ENCODE measurements at places on chromosomes 3 and 15.

- no peak for DNase-seq
These were observed 31.9 kb downstream of the SUSD5 start for GRCh38 chr3:33186524-33187367.

DNA sequence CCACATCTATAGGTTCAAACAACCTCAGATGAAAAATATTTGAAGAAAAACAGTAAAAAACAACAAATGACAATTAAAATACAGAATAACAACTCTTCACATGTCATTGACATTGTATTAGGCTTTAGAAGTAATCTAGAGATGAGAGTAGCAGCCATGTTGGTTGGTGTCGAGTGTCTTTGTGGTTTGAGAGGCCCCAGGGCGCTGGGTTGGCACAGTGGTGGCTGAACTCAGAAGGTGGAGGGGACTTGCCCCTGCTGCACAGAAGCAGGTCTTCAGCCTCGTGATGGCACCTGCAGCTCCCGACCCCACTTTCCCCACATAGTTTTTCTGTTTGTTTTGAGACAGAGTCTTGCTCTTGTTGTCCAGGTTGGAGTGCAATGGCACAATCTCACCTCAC, 187.2 kb downstream of the OSBPL10 start:
- no peak for DNase-seq

DNA sequence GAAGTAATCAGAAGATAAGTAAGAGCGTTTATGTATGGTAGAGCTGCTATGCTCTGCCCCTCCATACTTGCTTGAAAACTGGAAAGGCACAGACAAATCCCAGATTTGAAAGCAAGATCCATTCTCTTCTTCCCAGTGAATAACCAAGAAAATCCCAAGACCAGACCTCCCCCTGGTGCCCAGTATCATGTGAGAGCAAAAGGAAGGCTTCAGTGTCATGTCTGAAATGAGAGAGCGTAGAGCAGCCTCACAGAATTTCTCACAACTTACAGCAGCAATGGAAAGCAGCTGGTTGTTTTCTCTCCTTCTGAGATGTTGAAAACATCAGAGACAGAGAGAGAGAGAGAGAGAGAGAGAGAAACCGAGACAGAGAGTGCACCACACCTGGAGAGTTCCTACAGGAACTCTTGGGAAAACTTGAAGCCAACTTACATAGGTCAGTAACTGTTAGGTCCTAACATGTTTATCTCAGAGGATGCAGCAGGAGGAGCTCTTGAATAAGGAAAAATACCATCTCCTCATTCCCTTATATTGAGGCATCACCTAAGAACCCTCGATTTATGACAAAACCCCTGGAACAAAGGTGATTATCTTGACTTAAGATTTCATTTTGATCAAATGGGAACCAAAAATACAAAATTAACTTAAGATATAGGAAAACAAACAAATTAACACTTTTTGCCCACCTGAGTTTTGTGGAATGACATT, 273.3 kb downstream of the NSUN3 start:
- DNase-seq = peak; percentile 26

- DNase-seq = peak; percentile 84
These were observed 10.0 kb downstream of the RPLP1 start for GRCh38 chr15:69462493-69463181.

DNA sequence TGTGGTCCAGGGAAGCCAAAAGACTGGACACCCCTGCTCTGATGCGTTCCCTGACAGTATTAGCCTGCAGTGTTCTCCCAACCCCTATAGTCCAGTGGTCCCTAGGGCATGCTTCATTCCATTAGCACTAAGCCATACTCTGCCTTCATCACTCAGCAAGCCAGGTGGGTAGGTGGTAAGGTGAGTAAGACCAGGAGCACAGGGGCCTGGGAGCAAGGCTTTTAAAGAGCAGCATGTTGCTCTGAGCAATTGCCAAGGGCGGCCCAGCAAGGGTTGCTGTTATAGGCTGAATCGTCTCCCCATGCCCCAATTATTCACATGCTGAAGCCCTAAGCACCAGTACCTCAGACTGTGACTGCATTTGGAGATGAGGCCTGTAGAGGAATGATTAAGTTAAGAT, 11.0 kb downstream of the CXCR6 start:
- no peak for DNase-seq

GRCh38 chr3:56190771-56191305, 277.4 kb downstream of the ERC2 start:
- DNase-seq = no peak

GRCh38 chr3:144361002-144361401, 389.4 kb downstream of the DIPK2A start:
- no peak for DNase-seq

GRCh38 chr3:24388611-24389010, 106.0 kb downstream of the THRB start:
- no peak for DNase-seq

DNA sequence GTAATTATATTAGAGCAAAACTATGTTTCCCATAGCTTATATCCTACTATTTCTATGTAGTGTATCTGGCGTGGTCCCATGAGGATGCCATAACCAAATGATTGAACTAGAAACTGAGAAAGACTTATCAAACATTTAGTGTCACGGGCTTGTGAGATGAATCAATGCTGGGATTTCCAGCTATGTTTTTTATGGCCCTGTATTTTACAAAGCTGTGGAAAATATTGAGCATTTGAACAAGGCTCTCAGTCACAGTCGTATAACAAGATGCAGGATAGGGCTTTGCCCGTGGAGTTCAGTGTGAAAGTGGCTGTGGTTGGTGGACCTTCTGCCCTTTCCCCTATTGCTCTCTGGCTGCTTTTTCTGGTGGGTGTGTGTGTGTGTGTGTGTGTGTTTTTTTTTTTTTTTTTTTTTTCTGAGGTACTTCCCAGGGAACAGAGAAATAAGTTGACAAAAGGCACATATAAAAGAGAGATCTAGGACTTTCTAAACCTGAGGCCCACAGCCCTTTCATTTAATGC, 60.7 kb downstream of the CACNA1D start:
- no peak for DNase-seq

DNA sequence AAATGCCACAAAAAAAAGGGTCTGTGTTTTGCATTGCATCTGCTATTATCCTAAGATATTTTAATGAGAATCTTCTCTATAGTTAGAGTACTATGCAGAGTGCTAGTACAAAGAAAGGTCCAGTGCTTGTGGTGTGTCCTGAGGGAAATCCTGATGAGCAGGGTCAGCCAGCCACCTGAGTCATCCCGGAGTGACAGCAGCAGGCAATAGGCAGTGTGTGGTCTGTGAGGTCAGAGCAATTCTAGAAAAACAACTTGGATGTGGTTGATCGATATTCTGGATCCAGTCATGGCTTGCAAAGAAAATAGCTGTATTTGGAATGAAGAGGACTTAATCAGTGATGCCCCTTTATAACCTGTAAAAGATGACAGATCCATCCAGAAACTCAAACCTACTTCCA, 119.2 kb downstream of the CTNNB1 start:
- no peak for DNase-seq

DNA sequence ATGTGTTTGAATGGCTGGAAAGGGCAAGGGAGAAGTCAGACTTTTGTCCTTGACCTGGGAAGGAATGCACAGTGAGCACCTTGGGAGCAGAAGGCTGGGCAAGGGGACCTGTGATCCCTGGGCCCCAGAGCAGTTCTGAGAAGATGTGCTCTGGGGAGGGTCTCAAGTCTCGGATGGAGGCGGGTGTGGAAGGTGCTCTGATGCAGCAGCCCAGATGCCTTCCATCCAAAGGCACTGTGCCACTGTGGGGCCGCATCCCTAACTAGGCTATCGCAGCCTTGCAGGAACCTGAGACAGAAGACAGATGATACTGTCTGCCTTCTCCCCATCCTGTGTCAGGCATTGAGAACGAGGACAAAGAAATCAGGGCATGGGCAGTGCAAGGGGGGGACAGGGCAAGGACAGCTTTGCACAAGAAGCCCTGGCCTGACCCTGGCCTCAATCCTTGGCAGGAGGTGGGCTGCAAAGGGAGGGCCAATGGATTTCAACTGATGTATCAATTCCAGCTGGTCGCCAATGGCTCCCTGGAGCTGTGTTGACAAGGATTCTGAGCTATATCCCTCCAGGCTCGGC, 14.6 kb upstream of the PRKCD start:
- DNase-seq = no peak

DNA sequence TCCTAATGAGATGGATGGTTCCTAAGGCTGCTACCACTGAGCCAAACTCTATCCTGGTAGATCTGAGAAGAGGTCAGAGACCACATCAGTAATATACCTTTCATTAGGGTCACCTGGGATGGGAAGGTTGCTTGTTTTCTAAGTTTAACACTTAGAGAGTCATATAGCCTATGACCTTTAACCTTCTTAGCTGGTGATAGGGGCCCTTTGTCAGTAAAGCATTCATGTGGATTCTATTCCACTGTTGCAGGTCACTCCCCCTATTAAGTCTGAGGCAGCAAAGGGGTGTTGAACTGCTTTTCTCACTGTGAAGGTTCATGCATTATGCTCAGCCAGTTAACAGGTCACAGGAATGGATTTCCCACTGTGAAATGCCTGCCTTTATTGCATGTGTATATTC, 6.1 kb upstream of the ZNF609 start:
- DNase-seq = no peak

DNA sequence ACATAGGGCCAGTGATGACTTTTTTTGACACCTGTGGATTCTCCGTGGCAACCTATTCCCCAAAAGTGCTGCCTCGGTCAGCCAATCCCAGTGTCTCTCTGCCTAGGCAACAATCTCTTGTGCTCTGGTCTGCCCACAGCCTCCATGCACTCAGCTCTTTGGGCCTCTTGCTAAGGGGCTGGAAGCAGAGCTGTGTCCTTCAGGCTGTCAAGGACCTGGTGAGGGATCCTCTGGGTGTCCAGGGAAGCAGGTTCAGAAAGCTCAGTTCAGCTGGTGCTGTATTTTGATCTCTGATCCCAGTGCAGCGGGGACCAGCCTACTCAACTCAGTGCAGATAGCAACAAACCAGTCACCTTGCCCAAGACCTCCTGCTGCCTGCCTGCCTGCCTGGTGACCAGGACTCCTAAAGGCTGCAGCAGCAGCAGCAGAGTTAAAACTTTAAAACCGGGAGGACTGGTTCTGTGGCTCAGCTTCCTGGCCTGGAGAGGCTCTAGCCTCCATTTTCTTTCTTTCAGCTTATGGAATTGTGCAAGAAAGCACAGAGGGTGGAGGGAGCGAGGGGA, 6.2 kb downstream of the PAK6 start:
- no peak for DNase-seq

GRCh38 chr3:62319570-62320243, 53.6 kb downstream of the FEZF2 start:
- DNase-seq = no peak

All from NCI-H524 treated with DMSO at 0.1 percent for 48 hours (cell line).